ENCODE measurements at places on chromosomes 6 and 20.

DNA sequence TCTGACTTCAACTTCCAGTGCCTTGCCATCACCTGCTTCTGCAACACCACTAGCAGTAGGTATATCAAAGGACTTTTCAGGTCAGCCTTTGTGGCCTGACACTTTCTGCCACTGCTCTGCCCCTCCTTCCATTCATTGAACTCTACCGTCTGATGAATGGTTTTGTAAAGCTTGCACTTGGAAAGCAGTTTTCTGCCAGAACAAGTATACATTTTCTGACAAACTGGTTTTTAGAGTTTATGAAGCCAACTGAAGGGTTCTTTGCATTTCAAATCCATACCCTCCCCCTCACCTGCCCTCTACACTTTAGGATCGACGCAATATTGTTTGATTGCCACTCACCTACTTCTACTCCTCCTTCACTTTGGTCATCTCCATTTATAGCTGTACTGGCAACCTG lies 603.1 kb downstream of the HACE1 start:
- no peak for DNase-seq

DNA sequence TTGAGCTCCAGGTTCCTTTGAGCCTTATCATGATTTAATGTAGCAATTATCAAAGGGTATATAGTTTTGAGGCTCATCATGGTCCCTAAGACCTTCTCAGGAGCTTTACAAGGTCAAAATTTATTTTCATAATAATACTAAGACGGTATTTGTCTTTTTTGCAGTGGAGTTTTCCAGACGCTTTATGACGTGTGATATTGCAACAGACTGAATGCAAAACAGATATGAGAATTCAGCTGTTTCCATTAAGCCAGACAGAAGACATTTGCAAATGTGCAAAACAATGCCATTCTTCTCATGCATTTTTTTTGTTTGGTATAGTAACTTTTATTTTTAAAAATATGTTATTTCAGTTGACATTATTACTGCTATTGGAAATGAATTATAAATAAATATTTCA lies 24.7 kb upstream of the CNKSR3 start:
- DNase-seq = no peak

GRCh38 chr6:127202676-127203075 lies 64.0 kb upstream of the RNF146 start:
- peak; percentile 80 for DNase-seq

DNA sequence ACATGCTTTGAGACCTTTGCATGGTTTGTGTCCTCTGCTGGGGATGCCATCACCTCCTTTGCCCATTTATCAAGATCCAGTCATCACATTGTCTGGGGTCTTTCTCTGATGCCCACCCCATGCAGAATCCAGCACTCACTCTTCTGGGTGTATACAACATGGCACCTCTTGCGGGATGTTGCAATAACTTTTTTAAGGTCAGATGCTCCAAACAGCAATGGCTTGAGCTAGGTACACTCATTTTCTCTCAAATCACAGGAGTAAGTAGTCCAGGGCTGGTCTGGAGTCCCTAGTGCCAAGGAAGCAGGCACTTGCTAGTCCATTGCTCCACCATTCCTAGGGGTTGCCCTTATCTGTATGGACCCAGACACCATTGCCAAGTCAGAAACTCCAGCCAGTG lies 196.6 kb upstream of the KCNG1 start:
- DNase-seq = no peak

Data from fibroblast of skin of right biceps (primary cell).